Activated effector memory CD4-positive, alpha-beta T cell treated with Interleukin-2 at 50 U/mL for 16 hours (primary cell): ENCODE measurements at places on chromosomes 5 and 9.
A peak's percentile ranks its signal among the peaks of the same experiment; 100 is the strongest.

- no peak for DNase-seq
Observed at GRCh38 chr5:144142824-144143162, 27.7 kb downstream of the YIPF5 start.

- no peak for DNase-seq
Observed at GRCh38 chr9:93097511-93098201, 1.6 kb downstream of the CARD19 start.

DNA sequence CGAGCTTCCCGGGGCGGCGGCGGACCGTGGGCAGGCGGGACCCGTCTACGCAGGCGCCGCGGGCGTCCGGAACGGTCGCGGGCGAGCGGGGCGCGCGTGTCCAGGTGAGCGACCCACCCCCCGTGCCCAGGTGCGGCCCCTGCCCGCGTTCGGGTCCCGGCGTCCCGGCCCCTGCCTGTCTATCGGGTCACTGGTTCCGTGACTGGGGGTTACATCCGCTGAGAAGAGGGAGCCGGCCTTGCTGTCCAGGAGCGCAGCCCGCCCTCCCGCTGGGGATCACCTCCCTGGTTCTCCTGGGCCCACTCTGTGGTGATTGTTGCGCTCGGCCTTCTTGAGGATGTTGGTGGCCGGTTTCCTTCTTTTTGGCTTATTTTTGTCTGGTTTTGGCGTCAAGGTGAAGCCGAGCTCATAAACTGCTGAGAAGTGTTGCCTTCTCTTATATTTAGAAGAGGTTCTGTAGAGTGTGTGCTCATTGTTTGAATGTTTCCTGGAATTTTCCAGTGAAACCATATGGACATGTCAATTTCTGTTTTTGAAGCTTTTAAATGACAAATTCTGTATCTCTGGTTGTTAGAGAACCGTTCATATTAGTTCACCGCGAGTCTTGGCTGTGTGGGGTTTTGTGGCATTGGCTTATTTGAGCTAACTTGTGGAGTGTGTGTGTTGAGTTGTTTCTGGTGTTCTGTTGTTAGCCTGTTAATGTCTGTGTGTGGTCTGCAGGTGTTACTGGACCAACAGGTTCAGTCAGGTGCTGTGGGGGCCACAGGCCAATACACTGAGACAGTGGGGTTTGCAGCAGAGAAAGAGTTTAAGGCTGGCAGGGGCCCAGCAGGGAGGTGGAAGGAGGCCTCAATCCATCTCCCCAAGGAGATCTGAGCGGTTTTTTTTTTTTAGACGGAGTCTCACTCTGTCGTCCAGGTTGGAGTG lies 621 bp downstream of the CEP72 start:
- DNase-seq: no peak

GRCh38 chr5:13186177-13186576 lies 758.3 kb downstream of the DNAH5 start:
- DNase-seq: no peak

DNA sequence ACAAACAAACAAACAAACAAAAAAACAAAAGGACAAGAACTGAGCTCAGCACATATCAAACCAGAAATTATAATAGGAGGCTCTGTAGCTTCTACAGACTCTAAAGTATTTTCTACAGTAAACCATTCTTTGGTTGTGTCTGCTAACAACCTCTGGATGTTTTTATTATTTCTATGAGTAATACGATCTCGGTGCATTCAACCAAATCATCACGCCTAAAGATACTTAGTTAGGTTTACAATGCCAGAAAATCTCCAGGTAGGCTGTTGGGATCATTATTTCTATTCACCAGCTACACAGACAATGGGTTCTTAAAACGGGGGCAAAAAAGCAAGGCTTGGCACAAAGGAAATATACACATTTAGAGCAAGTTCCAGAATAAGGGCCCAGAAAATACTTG lies 41.6 kb upstream of the ALDOB start:
- DNase-seq: no peak

- no peak for DNase-seq
Observed at GRCh38 chr5:4640795-4641194, 499.3 kb upstream of the ADAMTS16 start.

DNA sequence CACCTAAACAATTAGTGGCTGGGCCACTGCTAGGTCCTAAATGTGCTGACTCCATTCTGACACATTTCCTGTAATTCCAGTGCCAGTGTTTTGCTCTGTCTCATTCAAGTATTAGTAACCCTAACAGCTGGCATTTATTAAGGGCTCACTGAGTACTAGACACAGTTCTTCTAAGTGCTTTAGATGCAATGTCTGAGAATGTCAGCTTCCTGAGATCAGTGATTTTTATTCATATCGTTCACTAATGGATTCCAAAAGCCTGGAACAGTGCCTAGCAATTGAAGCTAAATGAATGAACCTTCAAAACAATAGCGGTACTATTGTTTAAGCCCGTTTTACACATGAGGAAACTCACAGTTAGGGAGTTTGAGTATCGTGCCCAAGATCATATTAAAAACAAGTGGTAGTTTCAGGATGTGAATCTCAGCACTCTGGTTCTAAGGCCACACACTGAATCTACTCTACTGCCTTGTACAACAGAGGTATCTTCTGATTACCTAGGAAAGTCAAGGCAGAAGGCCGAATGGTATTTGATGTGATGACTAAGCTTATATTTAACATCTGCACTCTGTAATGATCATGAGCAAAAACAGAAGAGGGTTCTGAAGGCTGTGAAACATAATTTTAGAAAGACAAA lies 304.0 kb downstream of the PJA2 start:
- no peak for DNase-seq

- no peak for DNase-seq
Observed at GRCh38 chr9:82037126-82037525, 48.6 kb downstream of the SPATA31D1 start.

DNA sequence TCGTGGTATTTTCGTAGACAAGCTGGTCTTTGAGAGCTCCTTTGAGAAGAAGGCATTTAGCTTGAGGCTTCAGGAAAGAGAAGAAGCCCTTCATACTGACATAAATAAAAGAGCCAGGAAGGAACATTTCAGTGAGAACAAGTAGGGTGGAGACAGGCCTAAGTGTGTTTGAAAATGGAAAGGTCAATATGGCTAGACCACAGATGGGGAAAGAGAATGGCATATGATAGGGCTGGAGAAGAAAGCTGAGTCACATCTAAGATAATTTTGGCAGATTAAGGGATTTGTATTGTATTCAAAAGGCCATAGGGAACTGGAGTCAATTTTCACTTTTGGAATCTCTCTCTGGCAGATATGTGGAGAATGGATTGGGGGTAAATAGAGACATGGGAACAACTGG lies 374.9 kb downstream of the TMEM38B start:
- no peak for DNase-seq

GRCh38 chr5:31291323-31291854 lies 97.9 kb downstream of the CDH6 start:
- DNase-seq: no peak

DNA sequence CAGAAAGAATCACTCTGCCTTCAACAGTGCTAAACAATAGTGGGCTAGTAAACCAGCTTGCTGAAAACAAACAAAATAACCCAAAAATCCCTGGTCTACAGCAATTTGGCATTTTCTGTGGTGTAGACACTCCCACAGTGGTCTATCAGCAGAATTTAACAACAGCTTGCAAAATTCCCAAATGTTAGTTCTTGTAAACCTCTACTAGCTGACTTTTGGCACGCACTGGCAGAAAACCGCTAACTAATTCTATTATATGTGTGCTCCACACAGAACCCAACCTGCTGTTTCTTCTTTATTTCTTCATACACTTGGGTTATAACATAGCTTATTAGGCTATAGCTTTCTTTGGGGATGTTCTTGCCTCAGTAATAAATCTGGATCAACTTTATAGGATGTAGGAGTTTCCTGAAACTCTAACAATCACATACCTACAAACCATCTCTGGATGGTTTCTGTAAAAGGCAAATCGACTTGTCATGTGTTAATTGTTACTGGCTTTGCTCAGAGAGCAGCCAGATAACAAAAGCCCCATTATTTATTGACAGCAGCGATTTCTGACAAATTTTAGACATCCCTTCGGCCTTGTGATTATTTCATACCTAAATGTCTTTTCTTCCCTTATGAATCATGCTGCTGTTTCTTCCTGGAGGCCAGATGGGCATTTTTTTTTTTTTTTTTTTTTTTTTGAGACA lies 82.7 kb upstream of the NAA35 start:
- no peak for DNase-seq

- DNase-seq: no peak
Observed at GRCh38 chr5:79971156-79971555, 19.9 kb downstream of the MTX3 start.

DNA sequence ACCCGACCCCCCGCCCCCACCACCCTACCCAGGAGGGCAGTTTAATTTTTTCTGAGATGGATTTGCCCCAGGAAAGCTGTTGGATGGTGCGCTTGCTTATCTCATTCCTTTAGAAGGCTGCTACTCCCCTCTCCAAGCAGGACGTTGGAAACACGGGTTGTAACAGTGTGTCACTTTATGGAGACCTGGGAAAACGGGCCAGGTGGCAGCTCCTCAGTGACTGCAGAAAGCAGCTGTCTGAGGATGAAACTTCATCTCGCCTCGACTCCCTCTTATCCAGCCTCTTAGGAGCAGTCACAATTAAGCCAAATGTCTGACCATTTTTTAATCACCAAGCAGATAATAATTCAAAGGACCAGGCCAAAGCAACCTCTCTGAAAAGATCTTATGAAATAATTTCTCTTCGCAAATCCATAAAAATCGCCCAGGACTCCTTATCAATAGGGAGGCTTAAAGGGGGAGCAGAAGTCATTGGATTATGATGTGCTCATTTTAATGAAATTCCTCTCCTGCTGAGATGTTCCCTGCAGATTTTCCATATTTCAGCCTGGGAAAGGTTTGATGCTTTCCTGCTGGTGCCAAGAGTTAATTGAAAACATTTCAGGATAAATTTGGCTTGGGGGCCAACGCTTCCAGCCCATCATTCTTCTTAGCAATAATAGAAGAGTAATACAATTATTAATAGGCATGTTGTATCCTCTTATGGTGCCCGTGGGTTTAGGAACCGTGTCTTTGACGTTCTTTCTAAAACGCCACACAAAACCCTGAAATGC lies 26.0 kb downstream of the GAS1 start:
- no peak for DNase-seq

- DNase-seq: no peak
Observed at GRCh38 chr5:31962871-31963307, 211.2 kb downstream of the GOLPH3 start.

GRCh38 chr9:89701221-89701798 lies 96.5 kb downstream of the GADD45G start:
- DNase-seq: peak; percentile 43

DNA sequence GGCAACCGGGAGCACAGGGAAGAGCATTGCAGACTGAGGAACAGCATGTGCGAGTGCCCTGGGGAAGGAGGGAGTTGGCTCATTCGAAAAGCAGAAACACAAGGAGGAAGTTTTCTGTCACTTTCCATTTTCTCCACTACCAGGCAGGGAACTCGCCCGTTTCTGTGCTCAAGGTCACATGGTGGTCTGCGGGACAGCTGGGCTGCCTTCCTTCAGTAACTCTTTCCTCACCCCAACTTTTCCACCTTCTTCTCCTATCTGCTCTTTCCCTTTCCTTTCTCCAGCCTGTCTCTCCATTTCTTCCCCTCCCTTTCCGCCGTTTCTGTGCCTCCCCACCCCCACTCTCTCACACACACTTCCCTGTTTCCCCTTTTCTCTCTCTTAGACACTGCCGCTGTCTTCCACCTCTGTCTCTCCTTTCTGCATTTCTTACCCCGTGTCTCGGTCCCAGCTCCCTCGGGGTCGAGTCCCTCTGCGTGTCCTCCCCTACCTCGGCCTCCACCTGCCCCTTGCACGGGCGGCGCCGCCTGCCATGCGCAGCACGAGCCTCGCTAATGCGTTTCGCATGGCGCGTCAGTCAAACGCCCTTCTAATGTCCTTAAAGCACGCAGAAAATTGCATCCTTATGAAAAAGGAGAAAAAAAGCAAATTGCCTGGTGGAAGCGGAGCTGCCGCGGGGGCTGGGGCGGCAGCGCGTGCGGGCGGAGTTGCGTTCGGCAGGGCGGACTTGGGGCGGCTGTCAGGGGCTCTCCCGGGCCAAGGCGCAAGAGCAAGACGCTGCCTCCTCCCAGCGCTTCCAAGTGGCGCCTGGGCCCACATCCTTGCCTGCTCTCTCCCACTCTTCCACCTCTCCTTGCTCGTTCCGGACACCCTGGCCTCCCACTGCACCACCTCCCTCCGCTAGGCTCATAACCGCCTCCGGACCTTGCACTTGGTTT lies 9.5 kb downstream of the BARX1 start:
- DNase-seq: no peak

GRCh38 chr9:107486674-107487520 lies 2.7 kb downstream of the KLF4 start:
- DNase-seq: no peak

DNA sequence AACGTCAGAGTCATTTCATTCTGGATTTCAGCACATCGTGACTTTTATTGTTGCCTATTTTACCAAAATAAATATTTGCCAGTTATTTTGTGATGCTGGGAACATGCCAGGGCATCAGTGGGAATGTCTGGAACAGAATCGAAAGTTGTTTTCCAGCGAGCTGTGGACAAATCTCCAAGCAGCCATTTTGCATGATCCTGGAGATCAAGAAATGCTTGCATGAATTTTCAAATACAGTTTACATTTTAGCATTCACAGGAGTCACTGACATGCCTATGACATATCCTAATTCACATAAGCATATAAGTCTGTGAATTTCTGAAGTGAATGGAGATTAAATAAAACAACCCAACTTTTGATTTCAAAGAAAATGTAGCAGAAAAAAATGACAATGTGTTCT lies 119.4 kb downstream of the VCAN start:
- no peak for DNase-seq

DNA sequence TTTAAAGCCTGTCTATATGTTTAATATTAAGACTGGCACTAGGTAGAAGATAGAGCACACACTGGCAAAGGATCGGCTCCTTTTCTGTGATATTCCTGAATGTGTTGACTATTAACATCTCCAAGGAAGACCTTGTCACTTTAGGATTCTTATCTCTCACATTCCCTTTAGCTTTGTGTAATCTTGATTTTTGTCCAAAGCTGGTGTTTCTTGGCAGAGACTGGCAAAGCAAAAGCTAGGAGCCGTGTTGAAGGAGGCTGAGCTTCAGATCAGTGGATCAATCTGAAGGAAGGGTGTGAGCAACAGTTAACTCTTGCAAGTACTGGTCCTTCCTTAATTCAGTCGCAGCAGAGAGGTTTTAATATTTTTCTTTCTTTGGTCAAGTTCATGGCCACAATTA lies 830.4 kb upstream of the ZNF608 start:
- DNase-seq: no peak

GRCh38 chr9:133576875-133577736 lies 32.1 kb downstream of the FAM163B start:
- no peak for DNase-seq

GRCh38 chr9:93702261-93702660 lies 125.9 kb downstream of the PHF2 start:
- DNase-seq: no peak

DNA sequence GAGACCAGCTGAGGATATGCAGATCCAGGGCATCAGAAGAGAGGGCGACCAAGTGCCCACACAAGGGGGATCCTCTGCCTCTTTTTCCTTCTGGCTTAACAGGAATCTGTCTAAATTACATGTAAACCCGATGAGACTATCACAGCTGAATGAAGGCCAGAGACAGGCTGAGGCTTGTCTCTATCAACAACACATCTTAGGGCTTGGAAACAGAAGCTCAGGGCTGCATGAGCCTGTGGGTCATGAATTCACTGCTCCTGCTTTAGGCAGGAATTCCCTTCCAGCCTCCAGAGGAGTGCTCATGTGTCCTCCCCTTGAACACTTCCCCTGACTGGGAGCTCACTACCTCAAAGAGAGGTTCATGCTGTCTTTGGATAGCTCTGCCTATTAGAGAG lies 106.1 kb upstream of the PHYKPL start:
- no peak for DNase-seq

- no peak for DNase-seq
Observed at GRCh38 chr9:95505717-95506427, 10.9 kb downstream of the PTCH1 start.

- no peak for DNase-seq
Observed at GRCh38 chr5:2740876-2741555, 10.5 kb downstream of the IRX2 start.
